Stimulated activated CD8-positive, alpha-beta memory T cell treated with anti-CD3 and anti-CD28 coated beads, Interleukin-7, amount 100 ng/mL, for 4 hours (primary cell): ENCODE measurements at places on chromosomes 11 and 22.

DNA sequence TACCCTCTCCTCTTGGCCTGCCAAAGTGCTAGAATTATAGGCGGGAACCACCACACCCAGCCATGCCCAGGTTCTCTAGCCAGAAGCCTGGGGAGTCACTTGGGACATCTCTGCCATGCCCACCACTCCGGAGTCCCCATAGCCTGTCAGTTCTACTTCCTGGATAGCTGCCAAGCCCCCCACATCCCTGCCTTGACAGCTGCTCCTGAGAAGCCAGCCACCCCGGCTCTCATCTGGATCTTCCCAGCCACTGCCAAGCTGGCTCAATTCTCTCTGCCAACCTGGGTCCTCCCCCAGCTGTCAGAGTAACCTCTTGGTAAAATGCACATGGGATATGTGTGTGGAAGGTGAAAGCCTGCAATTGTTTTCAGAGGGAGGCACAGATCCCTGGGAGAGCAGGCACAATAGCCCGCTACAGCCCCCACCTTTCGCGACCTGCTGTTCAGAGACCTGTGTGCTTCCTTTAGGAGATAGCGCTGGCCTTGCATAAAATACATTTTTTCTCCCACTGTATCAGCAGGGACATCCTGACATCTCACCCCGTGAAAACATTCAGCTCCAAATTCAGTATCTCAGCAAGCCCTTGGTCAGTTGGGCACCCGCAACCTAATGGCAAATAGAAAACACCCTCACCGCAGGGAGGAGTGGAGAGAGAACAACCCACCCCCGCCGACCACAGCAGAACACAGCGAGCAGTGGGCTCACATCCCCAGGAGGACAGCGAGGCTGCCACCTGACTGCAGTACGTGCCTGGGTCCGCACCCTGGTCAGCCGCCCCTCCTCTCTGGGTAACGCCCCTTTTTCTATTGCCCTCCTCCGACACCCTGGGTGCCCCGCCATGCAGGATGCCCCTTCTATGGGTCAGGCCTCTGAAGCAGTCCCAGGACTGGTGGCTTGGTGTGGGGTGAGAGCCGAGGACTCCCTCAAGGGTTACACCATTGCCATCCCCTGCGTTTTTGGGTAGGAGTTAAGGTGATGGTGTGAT lies 1342.2 kb downstream of the BRD1 start:
- DNase-seq: no peak

GRCh38 chr11:86571273-86571948 lies 101.0 kb downstream of the ME3 start:
- DNase-seq: no peak

- no peak for DNase-seq
Observed at GRCh38 chr22:39418696-39419095, 19.1 kb downstream of the TAB1 start.

- no peak for DNase-seq
Observed at GRCh38 chr11:36878737-36879136, 280.7 kb upstream of the RAG2 start.

- no peak for DNase-seq
Observed at GRCh38 chr11:69647761-69648497, 7.0 kb downstream of the CCND1 start.

- no peak for DNase-seq
Observed at GRCh38 chr11:57585301-57585700, 12.2 kb upstream of the SERPING1 start.

- no peak for DNase-seq
Observed at GRCh38 chr22:49586873-49587272, 240.8 kb downstream of the BRD1 start.

- no peak for DNase-seq
Observed at GRCh38 chr22:42564699-42565098, 10.9 kb downstream of the SERHL2 start.

GRCh38 chr22:17853073-17853472 lies 78.8 kb upstream of the BID start:
- DNase-seq: no peak

- no peak for DNase-seq
Observed at GRCh38 chr11:122741613-122742300, 86.2 kb downstream of the UBASH3B start.

- no peak for DNase-seq
Observed at GRCh38 chr11:2215561-2216399, 44.2 kb upstream of the TH start.

DNA sequence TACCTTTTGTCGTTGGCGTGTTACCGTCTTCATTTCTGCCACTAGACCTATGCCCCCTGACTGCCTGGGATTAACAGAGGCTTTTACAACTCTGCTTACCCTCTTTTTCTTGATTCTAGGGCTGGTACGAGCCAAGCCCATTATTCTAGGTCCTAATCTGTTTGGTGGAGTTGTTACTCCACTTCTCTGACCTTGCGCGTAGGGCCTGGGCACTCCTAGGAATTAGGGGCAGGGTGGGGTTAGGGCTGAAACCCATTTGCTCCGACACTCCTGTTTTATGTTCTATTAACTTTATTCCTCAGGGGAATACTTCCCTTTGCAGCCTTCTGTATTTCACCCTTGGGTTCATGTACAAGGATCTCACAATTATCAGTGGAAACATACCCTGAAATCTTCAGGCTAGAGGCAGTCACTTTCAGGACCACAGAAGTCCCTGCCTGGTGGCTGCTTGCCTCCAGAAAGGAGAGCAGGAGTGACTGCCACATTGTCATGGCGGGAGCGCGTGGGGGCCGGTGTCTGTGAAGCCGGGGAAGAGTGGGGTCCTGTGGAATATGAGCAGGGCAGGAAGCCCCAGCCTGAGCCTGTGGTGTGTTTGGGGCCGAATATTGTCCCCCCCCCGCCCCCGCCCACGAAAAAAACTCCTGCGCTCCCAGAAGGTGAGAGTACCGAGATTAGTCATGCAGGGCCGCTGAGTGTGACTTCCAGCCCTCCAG lies 731 bp upstream of the SLC37A2 start:
- no peak for DNase-seq
